ENCODE measurements at places on chromosomes 12 and 14.

DNA sequence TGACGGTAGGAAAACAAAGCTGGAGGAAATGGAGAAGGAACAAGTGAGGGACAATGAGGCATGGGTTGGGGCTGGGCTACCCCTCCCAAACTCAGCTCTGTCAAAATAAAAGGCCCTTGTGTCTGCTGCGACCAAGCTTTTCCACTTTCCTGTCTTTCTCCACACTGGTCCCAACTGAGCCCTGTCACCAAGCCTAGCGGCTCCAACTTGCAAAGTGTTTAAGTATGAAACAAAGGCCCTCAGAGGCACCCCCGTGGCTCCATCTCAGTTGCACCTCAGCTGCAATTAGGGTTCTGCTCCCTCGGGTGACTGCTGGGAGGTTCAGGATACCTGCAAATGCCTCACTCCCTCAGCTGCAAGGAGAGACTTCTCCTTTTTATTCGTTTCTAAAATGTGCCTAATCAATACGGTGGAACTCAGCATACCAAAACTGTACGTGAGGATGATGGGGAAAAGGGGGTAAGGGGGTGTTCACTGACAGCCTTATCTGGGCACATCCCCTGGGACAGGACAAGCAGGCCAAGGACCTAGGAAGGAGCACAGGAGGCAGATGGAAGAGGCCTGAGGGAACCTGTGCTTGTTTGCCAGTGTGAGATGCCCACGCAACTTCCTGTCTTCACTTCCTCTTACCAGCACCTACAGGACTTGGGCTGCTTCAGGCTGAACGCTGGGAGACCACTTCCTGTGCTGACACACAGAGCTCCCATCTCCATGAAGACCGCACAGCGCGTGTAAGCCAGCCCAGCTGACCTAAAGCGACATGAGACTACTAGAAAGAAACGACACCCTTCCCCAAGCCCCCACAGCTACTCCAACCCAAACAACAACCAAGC, 8.9 kb downstream of the VAMP1 start:
- no peak for DNase-seq

- no peak for DNase-seq
These were observed 27.4 kb upstream of the DYRK2 start for GRCh38 chr12:67621112-67621511.

- no peak for DNase-seq
These were observed 113.8 kb upstream of the G2E3 start for GRCh38 chr14:30445011-30445793.

- no peak for DNase-seq
These were observed 99.4 kb downstream of the NINJ2 start for GRCh38 chr12:563787-564298.

GRCh38 chr12:84791444-84791843, 121.2 kb downstream of the SLC6A15 start:
- DNase-seq: no peak

DNA sequence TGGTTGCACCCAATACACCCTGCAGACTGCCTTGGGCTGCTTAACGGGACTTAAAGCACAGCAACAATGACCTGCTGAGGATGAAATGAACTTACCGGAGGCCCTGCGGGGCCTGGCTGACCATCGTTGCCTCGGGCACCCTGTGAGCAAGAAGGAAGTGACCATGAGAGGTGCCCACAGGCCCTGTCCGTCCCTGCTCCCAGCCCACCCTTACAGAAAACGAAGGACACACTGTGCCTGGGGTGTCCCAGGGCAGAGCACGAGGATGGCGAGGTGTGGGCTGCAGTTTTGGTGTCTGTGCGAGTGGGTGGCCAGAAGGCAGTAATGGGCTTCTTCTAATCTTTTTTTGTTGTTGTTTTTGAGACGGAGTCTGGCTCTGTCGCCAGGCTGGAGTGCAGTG, 14.6 kb downstream of the COL2A1 start:
- no peak for DNase-seq

DNA sequence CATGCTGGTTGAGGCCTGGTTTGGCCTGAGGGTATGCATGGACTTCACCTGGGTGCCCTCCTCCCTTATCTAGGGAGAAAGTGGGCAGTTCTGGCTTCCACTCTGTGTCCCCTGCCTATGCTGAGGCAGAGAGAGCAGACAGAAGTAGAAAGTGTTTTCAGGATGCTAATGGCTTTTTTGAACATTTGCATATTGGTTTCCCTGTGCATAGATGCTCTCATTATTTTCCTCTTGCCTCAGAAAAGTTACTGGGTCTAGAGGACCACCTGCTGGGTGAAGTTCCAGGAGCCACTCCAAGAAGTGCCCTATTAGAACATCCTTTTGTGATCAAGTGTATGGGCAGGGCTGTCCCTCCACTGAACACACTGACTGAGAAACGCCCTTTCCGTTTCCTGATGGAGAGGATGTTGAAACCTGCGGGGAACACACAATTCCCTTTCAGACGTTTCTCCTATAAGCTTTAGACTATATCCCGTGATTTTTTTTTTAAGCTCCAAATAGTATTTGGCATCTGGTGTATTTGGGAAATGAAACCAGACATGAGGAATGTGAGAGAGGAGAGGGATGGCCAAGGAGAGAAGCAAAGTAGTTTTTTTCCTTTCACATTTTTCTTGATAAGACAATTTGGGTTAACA, 66.6 kb downstream of the DAAM1 start:
- peak; percentile 49 for DNase-seq

DNA sequence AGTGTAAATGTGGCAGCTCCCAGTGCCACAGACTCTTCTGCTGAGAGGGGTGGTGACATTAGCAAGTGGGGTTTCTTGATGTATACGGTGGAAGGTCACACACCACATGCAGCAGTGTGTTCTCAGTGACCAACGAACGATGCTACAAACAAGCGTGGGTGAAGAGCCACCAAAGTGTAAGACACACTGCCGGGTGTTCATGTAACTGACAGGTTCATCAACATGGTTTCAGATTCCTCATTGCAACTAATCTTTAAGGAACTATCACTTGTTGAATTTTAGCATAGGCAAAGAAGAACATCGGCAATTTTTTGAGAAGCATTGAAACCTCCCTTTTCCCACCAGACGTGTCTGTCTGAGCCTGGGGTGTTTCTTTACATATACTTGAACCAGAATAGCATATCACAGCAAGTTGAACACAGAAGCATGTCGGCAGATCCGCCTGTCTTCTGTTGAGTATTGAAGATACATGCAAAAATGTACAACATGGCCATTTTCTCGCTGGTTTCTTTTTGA, 58.8 kb downstream of the PPP2R5C start:
- no peak for DNase-seq

DNA sequence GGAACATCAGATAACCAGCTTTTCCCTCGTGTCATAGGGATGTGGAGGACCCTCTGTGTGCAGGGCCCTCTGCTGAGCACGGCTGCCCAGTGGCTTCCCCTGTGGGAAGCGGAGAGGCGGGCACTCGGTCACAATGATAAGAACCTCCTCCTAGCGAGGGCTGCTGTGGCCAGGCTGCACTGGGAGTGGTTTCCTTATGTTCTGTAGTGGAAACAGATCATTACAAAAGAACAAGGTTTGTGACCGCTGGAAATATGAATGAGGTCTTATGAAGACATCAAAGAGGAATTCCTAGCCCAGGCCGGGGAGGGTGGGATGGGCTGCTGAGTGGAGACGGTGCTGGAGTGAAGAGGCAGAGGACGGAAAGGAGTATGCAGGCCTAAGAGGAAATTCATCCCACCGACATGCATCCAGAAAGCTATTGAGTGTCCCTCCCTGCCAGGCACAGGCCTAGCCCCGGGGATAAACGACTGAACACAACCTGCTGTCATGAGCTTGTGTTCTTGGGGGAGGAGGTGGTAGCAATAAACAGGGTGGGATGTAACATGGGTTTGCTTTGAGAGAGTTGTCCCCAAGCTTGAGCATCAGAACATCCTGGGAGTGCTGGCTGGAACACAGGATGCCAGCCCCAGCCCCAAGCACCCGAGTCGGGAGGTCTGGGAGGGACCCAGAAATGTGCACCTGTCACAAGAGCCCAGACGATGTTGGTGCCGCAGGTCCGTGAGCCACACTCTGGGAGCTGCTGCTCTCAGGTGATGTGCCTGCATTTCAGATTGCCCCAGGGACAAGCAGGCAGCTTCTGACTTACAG, 37.5 kb downstream of the FZD10 start:
- DNase-seq: no peak

DNA sequence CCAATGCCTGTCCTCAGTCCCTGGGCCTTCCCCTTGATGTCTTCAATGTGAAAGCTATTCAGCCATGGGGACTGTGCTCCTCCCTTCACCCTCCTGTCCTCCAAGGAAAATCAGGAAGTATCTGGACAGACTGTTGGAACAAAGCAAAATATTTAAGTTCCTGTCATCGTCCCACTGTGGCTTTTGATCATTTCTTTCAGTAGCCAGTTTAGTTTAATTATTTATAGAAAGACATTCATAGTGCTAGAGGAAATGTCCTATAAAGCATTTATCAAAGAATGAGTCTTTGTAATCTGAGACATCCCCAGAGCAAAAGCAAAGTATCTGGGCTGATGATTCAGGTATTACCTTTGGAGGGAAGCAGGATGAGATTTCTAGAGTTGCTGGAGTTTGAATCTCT, 254.1 kb downstream of the NRXN3 start:
- DNase-seq: no peak

GRCh38 chr14:27995691-27996090, 770.9 kb upstream of the FOXG1 start:
- no peak for DNase-seq

DNA sequence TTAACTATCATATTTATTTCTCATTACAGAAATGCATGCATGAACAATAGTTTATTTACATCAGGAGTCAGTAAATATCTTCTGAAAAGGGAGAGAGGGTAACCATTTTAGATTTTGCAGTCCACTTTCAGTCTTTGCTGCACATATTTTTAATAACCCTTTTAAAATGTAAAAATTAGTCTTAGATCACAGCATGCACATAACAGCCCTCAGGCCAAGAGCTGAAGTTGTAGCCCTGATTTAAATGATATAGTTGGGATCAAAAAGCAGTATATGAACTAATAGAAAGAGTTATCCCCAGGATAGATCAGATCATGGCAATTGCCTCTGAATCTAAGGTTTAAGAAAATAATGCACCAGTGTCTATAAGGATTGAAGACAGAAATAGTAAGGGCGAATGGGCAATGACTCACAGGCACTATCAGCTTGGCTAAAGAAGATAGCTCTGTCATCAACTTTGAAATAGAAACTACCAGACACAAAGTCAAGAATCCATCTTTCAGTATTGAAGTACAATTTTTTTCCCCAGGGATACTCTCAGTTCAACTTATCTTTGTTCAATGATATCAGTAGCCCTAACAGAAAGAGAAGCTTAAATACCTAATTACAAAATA, 13.1 kb upstream of the CLEC7A start:
- no peak for DNase-seq

- no peak for DNase-seq
These were observed 297.5 kb downstream of the ZFP36L1 start for GRCh38 chr14:68495101-68496039.

DNA sequence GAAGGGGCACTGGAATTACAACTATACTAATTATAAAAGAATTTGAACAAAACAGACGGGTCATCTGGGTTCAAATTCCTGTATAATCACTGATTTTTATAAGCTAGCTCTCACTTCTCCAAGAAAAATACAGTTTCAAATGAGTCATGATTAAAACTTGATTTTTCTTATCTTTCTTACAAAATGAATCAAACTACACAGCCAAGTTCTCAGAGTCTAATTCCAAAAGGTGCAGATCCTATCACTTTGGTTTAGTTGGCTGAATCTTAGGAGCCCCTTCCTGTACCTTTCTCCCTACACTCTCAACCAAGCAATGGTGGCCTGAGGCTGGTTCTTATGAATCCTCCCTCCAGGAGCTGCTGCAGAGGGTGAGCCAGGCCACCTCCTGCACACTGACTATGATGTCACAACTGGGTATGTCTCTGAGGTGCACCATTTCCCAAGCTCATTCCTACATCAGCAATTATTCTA, 43.8 kb upstream of the BMP4 start:
- no peak for DNase-seq

DNA sequence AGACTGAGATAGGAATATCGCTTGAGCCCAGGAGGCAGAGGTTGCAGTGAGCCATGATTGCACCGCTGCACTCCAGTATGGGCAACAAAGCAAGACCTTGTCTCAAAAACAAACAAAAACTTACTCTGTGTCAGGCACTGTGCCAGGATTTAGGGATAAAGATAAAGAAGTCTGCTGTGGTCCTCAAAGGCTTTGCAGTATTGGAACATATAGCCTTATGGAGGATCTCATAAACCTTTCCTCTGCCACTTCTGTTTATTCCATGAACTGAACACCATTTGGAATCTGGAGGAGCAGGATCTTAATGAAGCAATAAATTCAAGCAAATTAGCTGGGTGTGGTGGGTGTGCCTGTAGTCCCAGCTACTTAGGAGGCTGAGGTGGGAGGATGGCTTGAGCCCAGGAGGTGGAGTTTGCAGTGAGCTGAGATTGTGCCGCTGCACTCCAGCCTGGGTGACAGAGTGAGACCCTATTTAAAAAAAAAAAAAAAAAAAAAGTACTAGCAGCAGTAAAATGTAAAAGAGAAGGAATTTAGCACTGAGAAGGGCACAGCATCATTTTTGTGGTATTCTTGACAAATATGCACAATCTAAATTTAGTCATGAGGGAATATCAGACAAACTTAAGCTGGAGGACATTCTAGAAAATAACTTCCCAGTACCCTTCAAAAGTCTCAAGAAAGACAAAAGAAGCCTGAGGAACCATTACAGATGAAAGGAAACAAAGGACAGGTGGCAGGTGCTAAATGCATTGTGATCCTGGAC, 27.1 kb downstream of the BMAL2 start:
- no peak for DNase-seq

DNA sequence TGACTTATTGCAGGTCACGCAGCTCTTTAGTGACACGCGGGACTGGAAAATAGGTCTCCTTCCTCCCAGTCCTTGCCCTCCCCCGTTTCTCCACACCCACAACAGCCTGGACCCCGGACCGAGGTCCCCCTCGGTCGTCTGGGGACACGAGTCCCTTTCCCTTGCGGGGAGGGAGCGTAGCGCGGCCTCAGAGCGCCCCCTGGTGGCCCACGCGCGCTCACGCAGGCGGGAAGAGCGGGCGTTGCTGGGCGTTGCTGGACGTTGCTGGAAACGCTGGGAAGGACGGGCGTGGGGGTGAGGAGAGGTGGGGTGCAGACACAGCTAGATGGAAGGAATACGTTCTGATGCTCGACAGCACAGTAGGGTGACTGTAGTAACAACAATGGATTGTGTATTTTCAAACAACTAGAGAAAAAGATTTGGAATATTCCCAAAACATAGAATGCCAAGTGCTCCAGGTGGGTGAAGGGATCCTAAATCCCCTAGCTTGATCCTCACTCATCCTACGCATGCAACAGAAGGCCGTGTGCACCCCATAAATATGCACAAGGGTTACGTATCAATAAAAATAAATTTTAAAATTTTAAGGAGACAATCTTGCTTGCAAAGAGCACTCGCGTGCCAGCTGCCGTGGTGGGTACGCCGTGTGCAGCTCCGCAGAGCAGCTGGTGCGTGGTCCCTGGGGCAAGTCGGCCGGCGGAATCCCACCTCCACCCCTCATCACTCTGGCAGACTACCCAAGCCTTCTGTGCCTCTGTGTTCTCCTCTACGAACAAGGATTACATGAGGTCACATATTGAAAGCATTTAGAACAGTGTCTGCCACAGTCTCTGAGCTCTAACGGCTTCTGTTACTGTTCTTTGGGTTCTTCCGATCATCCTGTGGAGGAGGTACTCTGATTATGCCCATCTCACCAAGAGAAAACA, 87.4 kb downstream of the B4GALNT3 start:
- peak; percentile 88 for DNase-seq
